ENCODE measurements at places on chromosomes 6 and 20.

DNA sequence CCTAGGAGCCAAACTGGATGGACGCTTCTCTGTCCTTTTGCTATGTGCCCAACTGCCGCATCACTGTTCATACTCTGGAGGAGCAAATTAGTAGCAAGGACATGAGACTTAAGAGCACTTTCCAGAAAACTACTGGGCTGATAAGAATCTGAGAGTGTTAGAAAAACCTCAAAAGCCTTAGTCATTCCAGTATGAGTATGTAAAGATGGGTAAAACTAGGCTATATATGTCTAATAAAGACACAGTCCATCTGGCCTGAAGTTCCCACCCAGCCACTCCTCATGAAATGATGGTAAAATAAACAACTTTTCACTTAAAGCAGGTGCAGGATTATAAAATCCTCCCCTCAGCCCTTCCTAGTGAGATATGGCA is 30.6 kb downstream of the SHLD1 start:
- no peak for DNase-seq

DNA sequence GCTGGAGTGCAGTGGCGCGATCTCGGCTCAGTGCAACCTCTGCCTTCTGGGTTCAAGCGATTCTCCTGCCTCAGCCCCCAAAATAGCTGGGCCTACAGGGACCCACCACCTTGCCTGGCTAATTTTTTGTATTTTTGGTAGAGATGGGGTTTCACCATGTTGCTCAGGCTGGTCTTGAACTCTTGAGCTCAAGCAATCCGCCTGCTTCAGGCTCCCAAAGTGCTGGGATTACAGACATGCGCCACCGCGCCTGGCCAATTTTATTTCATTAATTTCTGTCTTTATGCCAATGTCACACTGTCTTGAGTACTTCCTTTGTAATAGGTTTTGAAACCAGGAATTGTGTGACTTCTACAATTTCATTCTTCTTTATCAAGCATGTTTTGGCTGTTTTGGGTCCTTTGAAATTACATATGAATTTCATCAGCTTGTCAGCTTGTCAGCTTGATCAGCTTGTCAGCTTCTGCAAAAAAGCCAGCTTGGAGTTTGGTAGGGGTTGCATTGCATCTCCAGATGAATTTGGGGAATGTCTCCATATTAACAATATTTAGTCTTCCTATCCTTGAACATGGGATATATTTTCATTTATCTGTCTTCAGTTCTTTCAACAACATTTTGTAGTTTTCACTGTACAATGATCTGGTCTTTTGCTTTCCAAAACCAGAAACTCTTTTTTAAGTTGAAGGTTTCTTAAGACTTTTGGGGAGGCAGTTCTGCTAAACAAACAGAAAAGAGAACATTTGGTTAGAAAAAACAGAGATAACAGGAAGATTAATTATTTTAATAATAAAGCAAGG is 20.8 kb downstream of the ZFAND3 start:
- no peak for DNase-seq

GRCh38 chr20:48153523-48153922 is 368.2 kb upstream of the SULF2 start:
- no peak for DNase-seq

DNA sequence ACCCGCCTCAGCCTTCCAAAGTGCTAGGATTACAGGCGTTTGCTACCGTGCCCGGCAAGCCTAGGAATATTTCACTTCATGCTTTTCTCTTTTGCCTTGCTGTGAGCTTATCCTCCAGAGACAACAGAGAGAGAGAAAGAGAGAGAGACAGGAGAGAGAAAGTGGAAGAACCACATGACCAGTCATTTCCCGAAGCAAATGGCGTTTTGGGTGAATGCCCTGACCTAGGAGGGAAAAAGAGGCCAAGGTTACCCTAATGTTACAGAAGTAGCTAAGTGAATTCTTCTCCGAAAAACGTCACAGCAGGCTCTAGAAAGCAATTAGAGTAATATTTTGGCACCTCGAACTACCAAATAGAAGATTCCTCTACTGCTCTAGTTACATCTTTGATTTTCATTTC is 9.1 kb downstream of the SGK1 start:
- no peak for DNase-seq

DNA sequence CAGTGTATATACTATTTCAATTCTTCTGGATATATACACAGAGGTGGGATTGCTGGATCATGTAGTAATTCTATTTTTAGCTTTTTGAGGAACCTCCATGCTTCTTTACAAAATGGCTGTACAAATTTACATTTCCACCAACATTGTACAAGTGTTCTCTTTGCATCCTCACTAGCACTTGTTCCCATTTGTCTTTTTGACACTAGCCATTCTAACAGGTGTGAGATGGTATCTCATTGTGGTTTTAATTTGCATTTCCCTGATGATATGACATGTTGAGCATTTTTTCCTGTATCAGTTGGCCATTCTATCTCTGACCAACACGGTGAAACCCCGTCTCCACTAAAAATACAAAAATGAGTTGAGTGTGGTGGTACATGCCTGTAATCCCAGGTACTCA is 68.1 kb upstream of the PMEPA1 start:
- no peak for DNase-seq

DNA sequence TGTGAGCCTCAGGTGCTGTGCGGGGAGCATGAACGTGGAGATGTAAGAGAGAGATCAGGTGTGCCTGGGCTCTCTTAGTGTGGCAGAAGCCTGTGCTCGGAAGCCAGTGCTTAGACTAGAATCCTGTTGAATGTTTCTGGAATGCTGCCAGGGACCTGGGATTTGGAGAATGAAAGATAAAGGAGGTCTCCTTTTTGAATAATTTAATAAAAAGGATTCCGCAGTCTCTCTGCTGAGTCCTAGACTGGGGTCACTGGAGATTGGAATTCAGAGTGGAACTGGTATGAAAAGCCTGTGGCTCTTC is 18.8 kb upstream of the EFCAB8 start:
- DNase-seq = no peak

DNA sequence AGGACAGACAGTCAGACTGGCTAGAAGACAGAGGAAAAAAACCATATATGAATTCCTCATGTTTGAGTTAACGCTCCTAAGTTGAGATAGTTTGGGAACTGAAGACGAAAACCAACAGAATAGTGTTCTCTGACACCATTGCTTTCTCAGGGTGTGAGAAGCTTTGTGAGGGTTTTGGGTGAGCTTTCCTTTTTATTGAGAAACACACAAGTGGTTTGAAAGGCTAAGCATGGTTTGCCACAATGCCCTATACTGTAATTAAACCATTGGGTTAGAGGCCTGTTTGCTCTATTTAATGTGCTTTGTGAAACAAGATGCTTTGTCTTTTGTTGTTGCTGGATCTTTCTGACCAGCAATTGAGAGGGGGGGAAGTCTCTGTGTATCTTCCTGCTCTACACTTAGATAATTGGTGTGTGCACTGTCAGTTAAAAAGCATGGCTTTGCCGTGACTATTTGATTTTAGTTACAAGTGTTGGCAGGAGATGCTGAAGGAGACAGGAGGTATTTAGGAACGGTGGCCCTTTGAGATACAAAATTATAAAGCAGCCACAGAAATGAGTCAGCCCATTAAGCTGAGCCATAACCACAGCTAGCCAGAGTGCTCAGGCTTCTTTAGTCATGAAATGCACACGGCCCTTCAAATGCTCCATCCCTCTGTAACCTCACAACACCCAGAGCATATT is 273.0 kb upstream of the PREP start:
- no peak for DNase-seq

DNA sequence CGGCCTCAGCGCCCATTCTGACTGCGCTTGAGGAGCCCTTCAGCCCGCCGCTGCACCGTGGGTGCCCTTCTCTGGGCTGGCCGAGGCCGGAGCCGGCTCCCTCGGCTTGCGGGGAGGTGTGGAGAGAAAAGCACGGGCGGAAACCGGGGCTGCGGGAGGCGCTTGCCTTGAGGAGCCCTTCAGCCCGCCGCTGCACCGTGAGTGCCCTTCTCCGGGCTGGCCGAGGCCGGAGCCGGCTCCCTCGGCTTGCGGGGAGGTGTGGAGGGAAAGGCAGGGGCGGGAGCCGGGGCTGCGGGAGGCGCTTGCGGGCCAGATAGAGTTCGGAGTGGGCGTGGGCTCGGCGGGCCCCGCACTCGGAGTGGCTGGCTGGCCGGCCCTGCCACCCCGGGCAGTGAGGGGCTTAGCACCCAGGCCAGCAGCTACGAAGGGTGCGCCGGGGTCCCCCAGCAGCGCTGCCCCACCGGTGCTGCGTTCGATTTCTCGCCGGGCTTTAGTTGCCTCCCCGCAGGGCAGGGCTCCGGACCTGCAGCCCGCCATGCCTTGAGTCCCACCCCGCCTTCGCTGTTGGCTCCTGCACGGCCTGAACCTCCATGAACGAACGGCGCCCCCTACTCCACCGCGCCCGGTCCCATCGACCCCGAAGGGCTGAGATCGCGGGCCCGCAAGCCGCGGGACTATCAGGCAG is 45.7 kb upstream of the MCUR1 start:
- DNase-seq = no peak

DNA sequence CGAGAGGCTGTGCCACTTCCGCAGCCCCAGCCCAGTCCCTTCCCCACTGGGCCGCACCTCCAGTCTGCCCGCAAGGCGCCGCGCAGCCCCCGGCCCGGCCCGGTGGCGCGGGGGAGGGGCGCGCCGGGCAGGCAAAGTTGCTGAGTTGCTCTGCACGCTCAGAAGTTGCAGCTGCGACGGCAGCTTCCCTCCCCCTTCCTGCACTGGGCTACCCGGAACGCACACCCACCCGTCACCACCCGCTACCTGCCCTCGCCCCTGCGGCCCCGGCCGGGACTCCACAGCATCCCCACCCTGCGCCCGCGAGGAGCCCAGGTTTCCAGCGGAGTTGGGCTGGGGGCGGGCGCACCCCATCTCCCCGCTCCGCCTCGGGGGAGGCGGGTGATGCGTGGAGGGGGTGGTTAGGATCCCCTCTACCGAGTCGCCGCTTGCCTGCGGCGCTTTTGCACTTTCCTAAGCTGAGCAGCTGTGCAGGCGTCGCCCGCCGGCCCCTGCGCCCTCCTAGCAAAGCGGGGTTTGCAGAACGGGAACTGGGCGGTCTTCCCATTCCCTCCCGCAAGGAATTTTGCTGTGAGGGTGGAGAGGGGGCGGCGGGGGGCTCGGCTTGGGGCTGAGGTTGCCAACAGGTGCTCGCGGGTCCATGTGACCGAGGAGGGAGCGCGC is 55.9 kb upstream of the RREB1 start:
- DNase-seq = peak; percentile 42

GRCh38 chr6:44133981-44134711 is 6.8 kb downstream of the TMEM63B start:
- no peak for DNase-seq

DNA sequence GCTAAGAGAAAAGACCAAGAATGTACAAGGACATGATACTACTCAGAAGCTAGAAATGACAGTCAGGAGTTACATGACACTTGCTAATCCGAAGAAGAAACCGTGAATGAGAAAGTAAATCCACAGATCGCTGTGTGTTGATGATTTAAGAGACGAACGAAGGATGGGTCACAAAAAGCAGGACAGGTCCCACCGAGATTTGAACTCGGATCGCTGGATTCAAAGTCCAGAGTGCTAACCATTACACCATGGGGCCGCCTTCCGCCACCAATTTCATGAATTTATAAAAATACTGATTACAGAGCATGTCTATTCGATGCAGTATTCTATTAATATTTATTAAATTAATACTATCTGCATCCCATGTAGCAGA is 54.0 kb upstream of the BTN3A2 start:
- DNase-seq = peak; percentile 49

- no peak for DNase-seq
Observed at GRCh38 chr20:17556837-17557674, 12.8 kb upstream of the DSTN start.

DNA sequence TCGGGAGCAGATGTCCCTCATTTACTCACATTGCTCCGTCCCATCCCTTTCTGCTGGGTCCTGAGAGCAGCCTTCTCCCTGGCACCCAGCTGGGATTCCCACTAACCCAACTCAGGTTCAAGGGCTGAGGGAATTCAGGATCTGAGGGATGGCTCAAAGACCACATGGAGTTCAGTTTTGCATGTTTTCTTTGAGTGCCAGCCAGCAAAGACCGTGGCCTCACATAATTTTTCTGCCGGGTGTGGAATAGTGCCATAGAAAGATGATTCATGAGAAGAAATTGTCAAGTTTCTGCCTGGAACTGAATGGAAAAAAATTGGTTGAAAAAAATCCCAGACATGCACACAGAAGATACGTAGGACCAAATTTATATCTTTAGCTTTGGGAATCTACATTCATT is 168.6 kb downstream of the CD83 start:
- DNase-seq = no peak

DNA sequence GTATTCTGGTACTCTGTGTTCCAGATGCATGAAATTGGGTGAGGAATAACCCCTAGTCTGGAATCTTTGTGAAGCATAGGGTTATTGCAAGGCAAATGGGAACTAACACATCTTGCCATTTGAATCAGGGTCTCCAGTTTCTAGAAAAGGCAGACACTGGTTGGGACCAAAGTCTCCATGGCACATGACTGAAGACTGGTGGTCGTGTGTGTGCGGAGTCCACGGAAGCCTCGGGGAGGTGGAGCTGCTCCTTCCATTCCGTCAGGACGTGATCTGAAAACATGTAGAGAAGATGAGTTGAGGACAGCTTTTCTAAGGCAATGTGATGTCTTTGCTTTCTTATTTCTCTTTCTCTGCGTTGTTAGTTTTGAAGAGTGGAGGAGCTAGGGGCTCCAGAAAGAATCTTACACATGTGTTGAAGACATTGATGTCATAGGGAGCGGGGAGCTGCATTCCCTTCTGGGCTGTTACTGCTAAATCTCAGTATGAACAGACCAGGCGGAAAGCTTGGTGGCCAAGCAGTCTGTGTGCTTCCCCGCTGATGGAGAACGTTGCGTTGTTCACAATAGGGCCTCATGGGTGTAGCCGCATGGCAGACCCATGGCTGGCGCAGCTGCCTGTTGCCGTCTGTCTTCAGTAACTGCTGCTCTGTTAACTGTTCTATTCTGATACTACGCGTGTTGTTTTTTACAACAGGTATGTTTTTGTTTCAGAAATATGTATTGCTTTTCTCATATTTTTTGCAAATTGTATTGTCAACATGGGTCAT is 4.8 kb upstream of the SLC17A9 start:
- DNase-seq = no peak

Measured in CD4-positive, alpha-beta T cell treated with Interleukin-15 for 1 hour (primary cell).